Activated CD4-positive, alpha-beta T cell treated with anti-CD3 and anti-CD28 coated beads, Interleukin-2, amount 10 ng/mL, durations not matched to agents 24 days and 14 days (primary cell): ENCODE measurements at places on chromosomes 12 and 14.

DNA sequence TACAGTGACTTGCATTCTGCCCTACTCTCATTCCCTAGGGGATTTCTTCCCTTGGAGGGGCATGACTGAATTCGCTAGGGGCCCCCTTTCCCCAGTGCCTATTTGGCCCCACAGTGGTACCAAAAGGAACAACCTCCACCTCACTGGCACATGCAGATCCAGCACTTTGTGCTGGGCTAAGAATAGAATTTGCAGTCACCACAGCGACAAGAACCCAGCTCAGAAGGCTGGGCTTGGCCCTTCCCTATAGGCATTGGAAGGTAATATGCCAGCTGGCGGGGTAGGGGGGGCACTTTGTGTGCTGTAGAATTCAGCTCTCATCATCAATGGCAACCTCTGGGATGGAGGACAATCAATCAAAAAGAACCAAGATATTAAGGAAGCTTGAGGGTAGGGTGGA is 13.9 kb downstream of the BAZ2A start:
- DNase-seq, result no peak

DNA sequence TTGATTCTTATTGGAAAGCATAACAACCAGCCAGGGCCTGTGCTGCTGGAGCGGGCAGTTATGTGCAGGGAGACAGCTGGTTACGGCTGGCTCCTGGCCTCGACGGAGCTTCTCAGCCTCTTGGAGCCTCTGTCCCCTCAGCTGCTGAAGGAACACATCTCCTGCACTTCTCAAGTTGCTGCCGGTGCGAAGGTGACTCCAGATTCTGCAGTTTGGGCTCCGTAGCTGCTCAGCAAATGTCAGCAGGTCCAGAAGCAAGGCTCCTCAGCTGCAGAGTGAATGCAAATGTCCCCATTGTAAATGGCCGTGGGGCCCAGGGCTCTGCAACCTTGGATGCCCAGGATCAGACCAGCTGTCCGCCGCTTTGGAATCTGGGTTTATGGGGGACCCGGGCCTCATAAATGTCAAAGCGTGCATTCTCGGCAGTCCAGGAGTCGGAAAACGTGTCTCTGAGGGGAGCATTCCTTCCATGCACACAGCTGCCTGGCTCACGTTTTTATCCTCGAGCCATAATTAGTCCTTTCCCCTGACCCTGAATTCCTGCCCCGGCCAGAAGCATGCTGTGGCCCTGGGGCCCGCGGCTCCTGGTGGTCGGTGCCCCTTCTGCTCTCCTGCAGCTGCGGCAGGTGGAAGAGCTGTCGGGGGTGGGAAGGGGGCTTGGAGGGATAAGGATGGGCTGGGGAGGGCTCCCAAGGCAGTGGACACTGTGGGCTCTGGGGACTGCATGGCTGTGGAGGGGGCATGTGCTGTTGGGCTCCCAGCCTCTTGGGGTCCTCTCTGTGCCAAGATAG is 106.0 kb downstream of the KIF26A start:
- no peak for DNase-seq

DNA sequence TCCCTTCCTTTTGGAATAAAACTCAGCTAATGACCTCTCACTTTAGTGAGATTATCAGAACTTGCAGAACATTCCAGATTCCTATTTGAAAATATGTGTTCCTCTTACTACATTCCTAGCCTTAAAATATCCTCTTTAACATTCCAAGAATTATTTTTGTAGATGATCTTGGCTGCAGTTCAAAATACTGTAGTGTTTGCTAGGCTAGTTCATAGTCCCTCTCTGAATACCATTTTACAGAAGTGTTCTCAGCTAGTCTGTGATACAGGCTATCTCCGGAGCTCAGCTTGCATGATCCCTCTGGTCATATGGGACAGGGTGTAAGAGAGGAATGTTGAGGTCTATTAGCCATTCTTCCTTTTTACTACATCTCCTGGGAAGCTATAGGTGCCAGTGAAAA is 17.6 kb upstream of the GPR33 start:
- DNase-seq, result no peak

DNA sequence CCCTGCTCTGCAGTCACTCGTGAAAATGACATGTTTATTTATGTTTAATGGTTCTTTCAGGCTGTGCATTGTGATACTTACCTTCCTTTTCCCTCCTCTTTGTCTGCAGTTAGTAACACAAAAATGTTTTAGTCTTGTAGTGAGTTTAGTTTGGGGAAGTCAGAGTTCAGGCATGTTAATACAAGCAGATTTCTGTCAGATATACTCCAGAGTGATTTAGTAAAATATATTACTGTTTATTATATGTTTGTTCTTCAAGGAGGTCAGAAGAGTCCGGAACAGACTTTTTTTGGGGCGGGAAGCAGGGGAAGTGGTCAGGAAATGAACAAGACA is 28.7 kb downstream of the MSRB3 start:
- DNase-seq, result no peak

GRCh38 chr12:29750131-29750927 is 33.4 kb downstream of the TMTC1 start:
- DNase-seq, result no peak

DNA sequence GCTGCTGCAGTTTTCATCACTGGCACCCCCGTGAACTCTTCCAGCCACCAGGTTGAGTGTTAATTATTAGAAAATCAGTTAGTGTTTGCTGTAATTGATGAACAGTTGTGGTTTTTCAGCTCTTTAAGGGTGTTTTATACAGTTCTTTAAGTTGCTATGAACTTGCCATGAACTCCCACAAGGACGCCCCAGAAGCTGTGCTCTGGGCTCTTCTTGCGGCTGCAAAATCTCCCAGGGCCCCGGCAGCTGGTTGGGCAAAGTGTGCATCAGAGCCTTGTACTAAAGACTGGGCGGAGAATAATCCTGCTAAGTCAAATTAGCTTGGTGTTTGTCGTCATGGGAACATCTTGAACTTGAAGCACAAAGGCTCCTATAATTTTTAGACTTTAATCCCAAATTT is 82.2 kb downstream of the EML1 start:
- DNase-seq, result no peak

DNA sequence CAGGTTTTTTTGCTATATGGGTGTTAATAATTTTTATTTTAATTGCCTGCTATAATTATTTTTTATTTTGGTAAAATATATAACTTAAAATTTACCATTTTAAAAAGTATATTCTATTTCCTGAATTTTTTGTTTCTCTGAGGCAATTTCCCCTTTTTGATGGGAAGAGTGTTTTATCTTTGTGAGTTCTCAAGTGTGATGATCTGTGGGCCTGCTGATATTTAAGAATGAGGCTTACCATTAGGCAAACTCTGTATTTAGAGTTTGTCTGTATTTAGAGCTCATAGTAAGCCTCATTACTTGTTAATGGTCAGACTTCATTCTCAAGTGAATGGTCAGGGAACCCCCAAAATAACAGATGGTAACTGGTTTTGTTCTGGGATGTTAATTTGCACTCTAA is 48.0 kb downstream of the WNK1 start:
- no peak for DNase-seq

- no peak for DNase-seq
Observed at GRCh38 chr12:91852634-91853033, 293.0 kb downstream of the BTG1 start.

DNA sequence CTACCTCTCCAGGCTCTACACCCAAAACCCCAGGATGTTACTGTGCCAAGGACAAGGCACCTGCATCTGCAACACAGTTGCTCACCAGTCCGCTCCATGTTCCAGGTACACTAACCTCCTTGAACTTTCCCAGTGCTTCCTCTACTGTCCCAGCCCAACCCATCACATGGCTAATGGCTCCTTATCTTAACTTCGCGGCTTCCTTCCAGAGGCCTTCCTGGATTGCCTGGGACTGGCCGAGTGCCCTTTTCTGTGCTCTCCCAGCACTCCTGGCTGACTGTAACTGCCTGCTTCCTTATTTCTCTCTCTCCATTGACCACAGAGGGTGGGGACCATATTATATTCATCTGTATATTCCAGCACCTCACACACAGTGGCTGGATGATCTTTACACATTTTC is 20.9 kb downstream of the POMT2 start:
- DNase-seq, result no peak

GRCh38 chr14:72962829-72963312 is 36.6 kb downstream of the DCAF4 start:
- DNase-seq, result no peak

- DNase-seq, result no peak
Observed at GRCh38 chr14:21496453-21496852, 14.7 kb downstream of the METTL3 start.

DNA sequence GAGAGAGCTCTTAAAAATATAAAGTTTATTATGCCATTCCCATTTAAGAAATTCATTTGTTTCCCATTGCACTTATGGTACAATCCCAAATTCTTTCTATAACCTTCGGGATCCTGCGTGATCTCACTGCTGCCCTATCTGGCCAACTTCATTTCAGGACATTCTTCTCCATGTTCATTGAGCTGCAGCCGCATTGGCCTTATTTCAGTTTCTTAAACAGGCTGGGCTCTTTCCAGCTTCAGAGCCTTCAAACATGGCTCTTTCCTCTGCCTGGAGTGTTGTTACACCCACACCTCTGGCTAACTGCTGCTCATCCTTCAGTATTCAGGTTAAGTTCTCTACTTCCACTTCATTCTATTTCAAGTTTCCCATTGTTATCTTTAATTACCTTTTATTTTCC is 58.5 kb upstream of the LRTM2 start:
- no peak for DNase-seq

DNA sequence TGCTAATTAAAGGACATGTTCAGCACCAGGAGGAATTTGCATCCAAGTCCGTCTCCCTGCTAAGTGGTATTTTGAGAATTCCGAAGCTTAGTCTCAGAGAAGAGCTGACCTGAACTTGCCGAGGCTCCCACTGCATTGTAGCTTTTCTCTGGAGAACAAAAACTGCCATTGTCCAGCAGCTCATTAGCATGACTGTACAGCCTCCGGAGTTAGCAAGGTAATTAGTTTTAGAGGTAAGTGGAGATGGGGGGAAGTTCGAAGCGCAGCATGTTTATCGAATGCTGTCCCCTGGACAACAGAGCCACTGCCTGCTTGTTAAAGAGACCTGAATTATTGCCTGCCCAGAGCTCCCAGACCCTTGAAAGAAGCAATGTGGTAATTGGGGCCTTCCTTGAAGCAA is 160.3 kb upstream of the PELI2 start:
- DNase-seq, result no peak

DNA sequence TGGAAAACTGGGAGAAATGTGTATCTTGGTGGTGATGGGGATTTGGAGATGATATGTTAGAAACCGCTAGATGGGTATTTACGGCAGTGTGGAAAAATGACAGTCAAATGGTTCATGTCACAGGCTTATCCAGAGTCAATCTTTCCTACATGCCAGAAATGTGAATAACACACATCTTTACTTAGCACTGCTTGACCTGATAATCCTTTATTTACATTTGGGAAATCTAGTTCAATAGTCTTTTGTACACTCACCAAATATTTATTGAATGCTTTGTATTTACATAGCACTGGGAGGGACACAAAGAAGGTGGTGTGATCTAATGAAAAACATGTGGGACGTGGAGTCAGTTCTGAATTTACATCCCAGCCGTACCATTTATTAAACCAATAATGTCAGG is 208.2 kb downstream of the DIO2 start:
- DNase-seq, result no peak
